Iris pigment epithelial cell (primary cell): ENCODE measurements at places on chromosomes 7 and 10.
A peak's percentile ranks its signal among the peaks of the same experiment; 100 is the strongest.

GRCh38 chr7:137000621-137001020 lies 132.2 kb downstream of the CHRM2 start:
- no peak for DNase-seq

DNA sequence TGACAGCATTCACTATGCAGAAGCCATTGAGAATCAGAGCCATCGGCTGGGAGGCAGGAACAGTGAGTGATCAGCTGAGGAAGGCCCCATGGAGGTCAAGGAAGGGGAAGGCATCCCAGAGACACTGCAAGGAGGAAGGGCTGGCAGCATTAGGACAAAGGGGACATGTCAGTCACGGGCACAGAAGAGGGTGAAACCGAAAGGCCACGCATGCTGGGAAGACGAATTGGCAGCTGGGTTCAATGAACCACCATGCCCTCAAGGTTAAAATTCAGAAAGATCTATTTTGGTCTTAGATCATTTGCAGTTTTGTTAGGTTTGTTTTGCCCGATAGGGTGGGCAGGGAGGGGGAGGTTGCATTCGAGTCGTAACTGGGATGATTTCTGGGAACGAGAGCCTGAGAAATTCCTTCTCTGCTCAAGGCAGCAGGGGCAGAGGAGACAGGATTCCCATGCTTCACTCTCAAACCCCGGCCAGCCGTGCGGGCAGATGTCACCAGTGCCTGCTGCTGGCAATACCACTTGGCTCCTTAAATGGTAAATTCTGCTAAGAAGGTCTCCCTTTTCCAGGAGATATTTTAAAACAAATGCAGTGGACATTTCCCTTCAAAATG lies 57.7 kb downstream of the ASB13 start:
- DNase-seq, result no peak

- peak; percentile 76 for DNase-seq
Observed at GRCh38 chr7:91079487-91079886, 184.7 kb upstream of the FZD1 start.

GRCh38 chr7:127974446-127975035 lies 56.7 kb downstream of the LRRC4 start:
- DNase-seq, result no peak

DNA sequence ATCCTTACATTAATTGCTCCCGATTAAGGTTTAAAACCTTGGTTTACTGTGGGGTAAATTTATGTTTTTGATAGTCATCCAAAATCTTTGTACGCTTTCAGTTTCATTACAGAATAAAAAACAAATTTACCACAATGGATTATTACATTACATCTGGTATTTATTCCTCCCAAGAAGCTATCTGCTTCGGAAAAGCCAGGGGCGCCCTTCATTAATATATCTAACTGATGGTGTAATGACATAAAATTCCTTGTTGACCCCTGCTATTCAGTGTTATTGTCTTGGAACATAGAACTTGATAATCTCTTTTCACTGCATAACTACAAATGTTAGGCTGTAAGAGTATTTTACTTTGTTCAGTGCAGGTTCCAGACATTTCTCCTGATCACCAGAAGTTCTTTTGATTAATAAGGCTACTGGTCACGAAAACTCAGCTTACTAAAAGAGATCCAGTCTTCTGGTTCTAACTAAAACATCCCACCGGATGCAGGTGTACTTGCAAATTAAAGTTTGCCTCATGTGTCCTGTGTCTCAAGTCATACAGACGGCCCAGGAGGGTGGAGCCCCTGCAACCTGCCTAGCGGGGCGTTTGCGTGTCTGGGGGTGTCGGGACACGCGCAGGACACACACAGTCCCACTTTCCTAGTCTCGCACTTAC lies 581 bp upstream of the GLCCI1 start:
- no peak for DNase-seq

DNA sequence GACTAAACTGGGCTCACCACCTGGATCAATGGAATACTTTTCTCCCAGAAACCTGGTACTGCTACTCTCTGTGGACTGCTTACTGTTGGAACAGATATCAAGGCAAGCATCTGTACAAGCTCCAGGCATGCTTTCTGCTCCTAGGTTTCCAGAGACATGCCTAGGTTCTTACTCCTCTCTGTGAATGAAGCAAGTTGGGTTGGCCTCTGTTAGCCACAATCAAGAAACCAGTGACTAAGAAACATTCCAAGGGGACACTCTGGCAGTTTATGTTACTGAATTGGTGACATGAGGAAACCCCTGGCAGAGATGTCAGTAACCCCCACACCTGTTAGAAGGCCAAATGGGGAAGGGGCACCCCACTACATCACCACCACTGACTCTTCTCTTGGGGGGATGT lies 121.9 kb downstream of the GFRA1 start:
- DNase-seq, result no peak

DNA sequence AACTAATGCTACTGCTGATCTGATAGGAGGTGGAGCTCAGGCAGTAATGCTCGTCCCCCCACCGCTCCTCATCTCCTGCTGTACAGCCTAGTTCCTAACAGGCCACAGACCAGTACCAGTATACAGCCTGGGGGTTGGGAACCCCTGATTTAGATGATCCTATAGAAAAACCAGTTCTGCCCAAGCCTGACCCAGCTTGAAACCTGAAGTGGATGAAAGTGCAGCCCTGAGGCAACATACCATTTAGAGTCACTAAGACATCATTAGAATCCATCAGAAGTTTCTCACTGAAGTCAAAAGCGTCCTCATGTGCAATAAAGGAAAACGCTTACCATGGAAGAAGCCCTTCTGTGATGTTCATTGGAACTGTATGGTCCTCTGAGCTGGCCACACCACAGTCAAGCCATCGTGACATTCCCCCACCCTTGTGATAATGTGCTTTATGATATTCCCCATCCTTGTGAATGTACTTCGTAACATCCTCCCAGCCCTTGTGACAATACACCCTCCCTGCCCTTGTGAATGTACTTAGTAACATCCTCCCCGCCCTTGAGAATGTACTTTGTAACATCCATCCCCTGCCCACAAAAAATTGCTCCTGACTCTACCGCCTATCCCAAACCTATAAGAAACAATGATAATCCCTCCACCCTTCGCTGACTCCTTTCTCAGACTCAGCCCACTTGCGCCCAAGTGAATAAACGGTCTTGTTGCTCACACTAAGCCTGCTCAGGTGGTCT lies 65.9 kb upstream of the HECTD2 start:
- no peak for DNase-seq

DNA sequence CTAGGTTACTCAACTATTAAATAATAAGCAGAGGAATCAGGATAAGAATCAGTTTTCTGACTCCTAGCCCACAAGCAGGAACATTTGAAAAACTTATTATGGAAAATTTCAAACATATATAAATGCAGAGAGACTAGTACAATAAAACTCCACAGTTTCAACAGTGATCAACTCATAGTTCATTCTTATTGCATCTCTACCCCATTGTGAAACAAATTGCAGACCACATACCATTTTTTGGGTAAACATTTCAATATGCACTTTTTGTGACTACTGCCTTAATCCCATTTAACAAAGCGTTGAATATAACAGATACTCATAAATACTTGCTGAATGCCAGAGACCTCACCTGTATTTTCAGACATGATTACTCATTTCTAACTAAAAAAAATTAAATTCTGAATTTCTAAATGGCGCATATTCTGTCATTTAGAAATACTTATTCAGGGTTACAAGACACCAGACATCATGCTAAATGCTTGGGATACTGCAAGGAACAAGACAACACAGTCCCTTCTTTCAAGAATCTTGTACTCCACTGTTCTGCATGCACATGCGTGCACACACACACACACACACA lies 11.4 kb downstream of the CDK6 start:
- DNase-seq, result no peak

GRCh38 chr10:35140727-35141126 lies 14.1 kb downstream of the CREM start:
- DNase-seq, result no peak

GRCh38 chr7:121404348-121404747 lies 8.2 kb upstream of the FAM3C start:
- DNase-seq, result no peak

GRCh38 chr7:94422136-94422535 lies 27.4 kb downstream of the COL1A2 start:
- no peak for DNase-seq

- DNase-seq, result no peak
Observed at GRCh38 chr10:27664461-27664860, 81.2 kb downstream of the MKX start.

DNA sequence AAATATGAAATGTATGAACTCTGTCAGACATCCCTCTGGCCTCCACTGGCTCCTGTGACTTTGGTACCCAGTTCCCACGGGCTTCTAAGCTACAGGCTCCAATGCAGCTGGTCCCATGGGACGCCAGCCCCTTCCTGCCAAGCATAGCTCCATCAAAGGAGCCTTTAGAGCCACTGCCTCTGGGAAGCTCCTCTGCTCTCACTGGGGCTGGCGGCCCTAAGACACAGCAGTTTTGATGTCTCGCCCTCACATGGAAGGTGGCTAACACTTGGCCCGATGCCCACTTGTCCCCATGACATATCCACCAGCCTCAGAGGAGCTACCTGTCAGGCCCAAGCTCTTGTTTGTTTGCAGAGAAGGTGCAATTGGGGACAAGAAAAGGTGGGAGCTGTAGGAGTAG lies 453.7 kb upstream of the LRRN3 start:
- DNase-seq, result no peak

DNA sequence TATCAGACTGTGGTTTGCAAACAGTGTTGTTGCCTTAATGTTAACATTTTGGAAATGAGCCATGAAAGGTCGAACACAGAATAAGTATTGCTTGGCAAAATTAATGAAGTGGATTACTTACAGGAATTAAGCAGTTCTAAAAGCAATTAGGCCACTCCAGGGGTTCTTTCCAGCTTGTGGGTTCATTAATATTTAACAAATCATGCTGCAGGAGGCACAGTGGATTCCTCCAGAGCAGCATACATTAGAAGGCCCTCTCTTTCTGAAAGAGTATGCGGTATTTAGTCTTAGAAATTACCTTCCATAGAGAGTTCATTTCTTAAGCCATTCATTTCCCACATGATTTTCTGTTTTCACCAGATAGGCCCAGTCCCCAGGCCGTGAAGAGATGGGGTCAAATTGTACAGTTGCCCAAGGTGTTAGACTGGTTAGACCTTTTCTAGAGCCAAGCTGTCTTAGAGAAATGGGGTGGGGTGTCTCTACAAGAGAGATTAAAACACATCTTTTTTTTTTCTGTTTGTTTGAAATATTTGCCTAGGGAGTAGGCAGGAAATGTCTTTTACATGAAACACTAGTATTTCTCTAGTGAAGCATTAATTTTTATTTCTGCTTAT lies 40.0 kb upstream of the AGR3 start:
- DNase-seq, result peak; percentile 30

GRCh38 chr7:137669706-137670105 lies 177.1 kb downstream of the DGKI start:
- DNase-seq, result peak; percentile 72

- DNase-seq, result peak; percentile 39
Observed at GRCh38 chr7:27689591-27690164, 27.0 kb upstream of the HIBADH start.

DNA sequence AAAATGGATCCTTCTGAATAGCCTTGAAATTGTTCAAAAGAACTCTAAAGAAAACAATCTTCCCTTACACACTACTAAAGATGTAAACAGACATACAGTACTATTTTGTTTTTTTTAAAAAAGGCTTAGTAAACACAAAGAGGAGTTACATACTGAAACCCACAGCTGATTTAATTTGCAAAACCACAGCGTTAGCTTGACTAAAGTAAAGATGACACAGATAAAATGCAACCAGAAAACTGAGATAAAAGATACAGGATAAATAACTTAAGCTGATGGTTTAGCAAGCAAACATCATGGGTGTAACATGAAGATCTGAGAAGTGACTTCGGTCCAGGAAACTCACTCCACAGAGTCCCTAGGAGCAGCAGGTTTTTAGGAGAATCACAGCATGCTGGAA lies 21.8 kb downstream of the PRKCQ start:
- no peak for DNase-seq

DNA sequence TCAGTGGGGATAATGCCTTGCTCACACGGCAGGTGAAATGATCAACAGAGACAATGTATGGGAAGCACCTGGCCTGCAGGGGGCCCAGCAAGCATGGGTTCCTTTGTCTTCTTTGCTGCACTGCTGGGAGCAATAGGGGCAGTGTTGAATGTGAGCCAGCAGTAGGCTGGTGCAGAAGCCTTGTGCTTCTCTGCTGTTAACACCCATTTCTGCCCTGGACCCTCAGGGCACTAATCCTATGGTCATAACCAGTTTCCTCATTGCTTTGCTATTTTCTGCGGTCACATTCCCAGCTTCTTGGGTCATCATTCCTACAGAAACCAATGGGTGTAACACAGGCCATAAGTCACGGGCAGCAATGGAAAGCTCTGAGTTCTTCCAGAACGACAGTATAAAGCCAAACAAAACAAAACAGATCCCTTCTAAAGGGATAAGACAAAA lies 10.9 kb upstream of the LGI1 start:
- DNase-seq, result peak; percentile 90

DNA sequence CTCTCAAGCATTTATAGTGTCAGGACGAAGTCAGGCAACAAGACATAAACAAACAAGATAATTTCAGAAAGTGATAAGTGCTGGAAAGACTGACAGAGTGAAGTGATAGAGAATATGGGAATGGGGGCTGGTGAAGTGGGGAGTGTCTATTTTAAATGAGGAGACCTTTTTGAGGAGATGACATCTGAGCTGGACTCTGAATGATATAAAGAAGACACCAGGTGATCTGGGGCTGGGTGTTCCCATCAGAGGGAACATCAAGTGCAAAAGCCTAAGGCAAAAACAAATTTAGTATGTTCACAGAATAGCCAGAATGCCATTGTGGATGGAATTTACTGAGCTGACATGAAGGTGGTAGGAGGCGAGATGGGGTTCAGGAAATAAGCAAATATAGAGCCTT lies 83.4 kb downstream of the PPP1R3A start:
- DNase-seq, result no peak

- DNase-seq, result peak; percentile 35
Observed at GRCh38 chr7:66930341-66930740, 9.3 kb downstream of the TMEM248 start.

DNA sequence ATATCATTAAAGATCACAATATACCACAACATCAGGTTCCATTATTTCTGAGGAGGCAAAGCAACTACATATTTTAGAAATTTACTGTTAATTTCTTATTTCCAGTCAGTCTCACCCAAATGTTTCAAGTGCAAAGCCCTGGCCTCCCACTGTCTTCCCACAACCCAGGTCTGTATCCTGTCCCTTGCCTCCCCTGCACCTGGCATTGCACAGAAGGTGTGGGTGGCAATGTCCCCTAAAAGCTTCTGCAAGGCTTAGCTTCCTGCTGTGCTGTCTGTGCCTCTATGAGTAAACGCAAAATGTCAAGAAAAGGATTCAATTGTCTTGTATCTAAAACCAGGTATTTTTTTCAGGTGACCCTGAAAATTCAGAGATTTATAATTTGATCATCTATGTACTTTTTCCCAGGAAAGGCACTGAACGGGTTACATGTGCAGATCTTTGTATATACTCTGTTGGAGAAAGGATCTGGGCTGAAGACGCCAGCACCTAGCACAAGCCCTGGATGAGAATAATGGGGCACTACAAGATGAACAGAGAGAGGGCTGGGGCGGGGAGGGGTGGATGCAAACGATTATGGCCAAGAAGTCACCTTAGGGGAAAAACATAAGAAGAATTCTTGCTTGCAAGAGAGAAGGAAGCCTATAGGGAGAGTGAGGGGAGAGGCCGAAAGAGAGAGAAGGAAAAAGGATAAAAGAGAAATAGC lies 3.1 kb upstream of the ANTXRL start:
- no peak for DNase-seq

- peak; percentile 67 for DNase-seq
Observed at GRCh38 chr7:79897166-79897565, 237.5 kb upstream of the GNAI1 start.
